ENCODE measurements at places on chromosomes 11 and 22.

- DNase-seq: no peak
Measured at GRCh38 chr11:113153847-113154246, 160.5 kb upstream of the TTC12 start.

GRCh38 chr11:69312453-69313404, 18.8 kb downstream of the MYEOV start:
- no peak for DNase-seq

DNA sequence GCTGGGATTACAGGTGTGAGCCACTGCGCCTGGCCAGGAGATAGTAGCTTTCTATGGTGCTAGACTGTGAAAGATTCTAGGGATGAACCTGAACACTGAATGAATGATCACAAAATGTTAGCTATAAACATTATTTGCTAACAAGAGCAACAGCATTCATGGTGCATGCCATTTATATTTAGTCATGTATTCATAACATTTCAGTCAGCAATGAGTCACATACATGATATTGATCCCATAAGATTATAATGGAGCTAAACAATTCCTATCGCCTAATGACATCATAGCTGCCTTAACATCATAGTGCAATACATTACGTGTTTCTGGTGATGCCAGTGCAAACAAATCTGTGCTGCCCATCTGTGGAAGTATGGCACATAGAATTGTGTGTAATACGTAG, 164.1 kb downstream of the ARHGAP42 start:
- DNase-seq: no peak

GRCh38 chr22:46406349-46406748, 70.8 kb downstream of the TRMU start:
- no peak for DNase-seq

- DNase-seq: no peak
Measured at GRCh38 chr22:50047346-50047745, 10.8 kb downstream of the TTLL8 start.

DNA sequence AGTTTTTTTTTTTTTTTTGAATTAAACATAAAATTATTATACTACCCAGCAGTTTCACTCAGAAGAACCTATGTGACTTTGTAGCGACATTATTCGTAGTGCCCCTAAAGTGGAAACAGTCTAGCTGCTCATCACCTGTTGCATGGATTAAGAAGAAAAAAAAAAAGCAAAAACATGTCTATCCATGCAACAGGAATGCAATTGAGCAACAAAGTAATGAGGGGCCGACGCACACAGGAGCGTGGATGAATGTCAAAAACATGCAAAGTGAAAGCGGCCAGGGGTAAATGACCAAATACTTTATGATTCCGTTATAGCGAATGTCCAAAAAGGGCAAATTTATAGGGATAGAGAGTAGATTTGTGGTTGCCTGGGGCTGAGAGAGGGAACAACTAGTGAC, 16.3 kb downstream of the MYO18B start:
- DNase-seq: no peak

- no peak for DNase-seq
Measured at GRCh38 chr11:86072211-86072610, 3.3 kb upstream of the PICALM start.
